ENCODE measurements at places on chromosomes 6 and 20.

DNA sequence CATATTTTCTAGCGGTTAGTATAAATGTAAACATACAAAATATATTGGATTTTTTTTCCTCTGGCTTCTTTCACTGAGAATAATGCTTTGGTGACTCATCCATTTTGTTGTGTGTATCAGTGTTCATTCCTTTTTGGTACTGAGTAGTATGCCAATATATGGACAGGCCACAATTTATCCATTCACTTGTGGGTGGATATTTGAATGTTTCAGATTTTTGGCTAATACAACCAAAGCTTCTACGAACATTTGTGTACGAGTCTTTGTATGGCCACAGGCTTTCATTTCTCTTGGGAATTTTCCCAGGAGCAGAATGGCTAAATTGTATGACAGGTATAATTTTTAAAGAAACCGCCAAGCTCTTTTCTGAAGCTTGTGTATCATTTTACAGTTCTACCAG lies 677.5 kb downstream of the HDGFL1 start:
- no peak for DNase-seq

- no peak for DNase-seq
Measured at GRCh38 chr20:31568041-31568731, 36.9 kb upstream of the ID1 start.

DNA sequence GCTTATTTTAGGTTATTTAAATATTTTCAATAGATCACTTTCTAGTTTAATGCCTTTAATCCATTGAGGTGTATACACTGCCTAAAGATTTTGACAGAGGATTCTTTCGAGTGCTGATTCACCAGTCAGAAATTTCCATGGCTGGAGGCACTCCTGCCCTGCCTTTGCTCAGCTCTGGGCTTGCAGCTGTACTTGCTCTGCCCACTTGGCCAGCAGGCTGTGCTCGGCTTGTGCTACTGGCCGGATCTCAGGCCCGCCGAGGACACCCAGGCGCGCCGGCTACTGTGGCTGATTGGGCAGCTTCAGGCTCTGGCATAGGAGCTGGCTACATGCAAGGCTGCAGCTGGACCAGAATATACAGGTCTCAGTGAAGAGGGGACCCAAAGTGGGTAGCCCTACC lies 675.1 kb upstream of the MMS22L start:
- DNase-seq = no peak

- no peak for DNase-seq
Measured at GRCh38 chr6:15929685-15930084, 199.2 kb upstream of the MYLIP start.

GRCh38 chr6:136975089-136975715 lies 53.1 kb downstream of the SLC35D3 start:
- no peak for DNase-seq

DNA sequence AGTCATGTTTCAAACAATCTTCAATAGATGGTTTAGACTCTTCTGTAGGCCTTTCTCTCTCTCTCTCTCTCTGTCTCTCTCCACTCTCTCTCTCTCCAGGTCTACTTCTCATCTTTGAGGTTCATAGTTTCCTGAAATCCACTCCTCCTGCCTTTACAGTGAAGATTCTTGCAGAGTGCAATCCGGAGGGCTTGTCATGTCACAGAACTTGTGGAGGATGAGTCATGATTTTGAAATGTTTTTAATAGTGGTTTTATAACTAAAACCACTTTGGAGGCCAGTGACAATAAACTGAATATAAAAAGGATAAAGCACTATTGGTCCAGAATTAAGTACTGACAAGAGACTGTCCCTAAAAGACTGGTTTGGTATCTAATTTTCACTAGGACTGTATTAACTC lies 156.3 kb downstream of the KIF6 start:
- no peak for DNase-seq

DNA sequence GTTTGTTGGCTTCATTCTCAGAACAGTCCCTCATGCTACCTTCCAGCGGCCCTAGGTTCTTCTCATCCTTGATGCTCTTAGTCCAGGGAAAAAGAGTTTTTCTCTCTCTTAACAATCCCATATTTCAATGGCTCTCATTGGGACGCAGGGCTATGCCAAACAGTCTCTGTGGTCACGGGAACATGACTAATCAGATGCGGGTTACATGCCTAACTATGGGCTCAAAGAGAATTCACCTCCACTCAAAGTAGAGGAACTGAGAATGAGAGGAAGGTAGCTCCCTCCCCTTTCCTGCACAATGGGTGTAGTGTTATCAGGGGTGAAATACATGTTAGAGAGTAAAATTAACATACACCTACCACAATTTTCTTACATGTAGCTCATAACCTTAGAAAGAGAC lies 18.1 kb upstream of the ATRN start:
- DNase-seq = no peak

GRCh38 chr6:51199733-51200260 lies 381.1 kb downstream of the TFAP2B start:
- no peak for DNase-seq

- peak; percentile 40 for DNase-seq
Measured at GRCh38 chr6:138503881-138504680, 4.8 kb upstream of the NHSL1 start.

GRCh38 chr6:105985816-105986632 lies 100.1 kb upstream of the PRDM1 start:
- no peak for DNase-seq

GRCh38 chr20:23049201-23050075 lies at the start of gene THBD:
Gene THBD (minus strand): TSS chr20:23049672. CDS start chr20:23049504, 168 bp downstream.
- peak; percentile 51 for DNase-seq
